BE2C (cell line): ENCODE measurements at places on chromosomes 11 and 22.

- DNase-seq: no peak
Measured at GRCh38 chr11:86214710-86215109, 29.8 kb upstream of the EED start.

DNA sequence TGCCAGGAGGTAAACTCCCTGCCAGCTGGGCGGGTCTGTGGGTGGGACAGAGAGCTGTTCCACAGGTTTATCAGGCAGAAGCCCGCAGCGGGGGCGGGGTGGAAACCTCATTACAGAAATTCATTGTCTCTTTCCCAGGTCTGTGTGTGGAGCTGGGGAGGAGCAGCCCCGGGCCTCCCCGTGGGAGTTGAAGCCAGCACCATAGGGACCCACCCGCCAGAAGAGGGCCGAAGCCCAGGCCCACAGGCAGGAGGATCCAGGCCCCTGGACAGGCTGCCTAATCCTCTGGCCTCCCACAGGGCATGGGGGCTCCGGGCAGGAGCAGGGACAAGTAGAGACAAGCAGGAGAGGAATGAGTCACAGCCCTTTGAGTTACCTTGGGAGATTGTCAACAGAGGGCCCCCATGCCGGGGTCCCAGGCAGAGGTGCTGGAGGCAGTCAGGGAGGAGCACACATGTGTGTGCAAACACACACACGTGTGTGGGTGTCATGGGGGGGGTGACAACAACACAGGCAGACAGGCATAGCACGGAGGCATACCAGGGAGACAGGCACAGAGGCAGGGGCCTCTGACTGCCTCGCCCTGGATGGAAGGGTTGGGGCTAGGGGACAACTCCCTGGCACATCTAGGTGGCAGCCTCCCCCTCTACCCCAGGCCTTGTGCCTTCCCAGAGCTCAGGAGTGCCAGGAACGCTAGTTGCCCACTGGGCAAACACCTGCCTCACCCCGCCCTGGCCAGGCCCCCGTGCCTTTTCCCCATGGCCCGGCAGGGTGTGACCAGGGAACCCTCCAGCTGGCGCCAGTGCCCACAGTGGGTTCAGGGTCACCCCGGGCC lies 1.4 kb downstream of the CDC42BPG start:
- DNase-seq: no peak

- no peak for DNase-seq
Measured at GRCh38 chr11:68167474-68167873, 45.6 kb downstream of the KMT5B start.

- no peak for DNase-seq
Measured at GRCh38 chr22:38734421-38735100, 21.2 kb downstream of the SUN2 start.

DNA sequence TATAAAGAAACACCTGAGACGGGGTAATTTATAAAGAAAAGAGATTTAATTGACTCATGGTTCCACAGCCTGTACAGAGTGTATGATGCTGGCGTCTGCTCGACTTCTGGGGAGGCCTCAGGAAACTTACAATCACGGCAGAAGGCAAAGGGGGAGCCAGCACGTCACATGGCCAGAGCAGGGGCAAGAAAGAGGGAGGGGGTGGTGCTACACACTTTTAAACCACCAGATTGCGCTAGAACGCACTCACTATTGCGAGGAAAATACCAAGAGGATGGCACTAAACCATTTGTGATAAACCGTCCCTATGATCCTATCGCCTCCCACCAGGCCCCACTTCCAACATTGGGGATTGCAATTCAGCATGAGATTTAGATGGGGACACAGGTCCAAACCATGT lies 79.7 kb upstream of the CARD18 start:
- peak; percentile 14 for DNase-seq

- DNase-seq: no peak
Measured at GRCh38 chr11:34198523-34198922, 93.1 kb downstream of the NAT10 start.

- DNase-seq: no peak
Measured at GRCh38 chr11:116773203-116774097, 663 bp upstream of the BUD13 start.

- DNase-seq: no peak
Measured at GRCh38 chr22:46764140-46764680, 1.8 kb downstream of the TBC1D22A start.

GRCh38 chr22:44256556-44257485 lies 55.9 kb downstream of the SHISAL1 start:
- DNase-seq: no peak

DNA sequence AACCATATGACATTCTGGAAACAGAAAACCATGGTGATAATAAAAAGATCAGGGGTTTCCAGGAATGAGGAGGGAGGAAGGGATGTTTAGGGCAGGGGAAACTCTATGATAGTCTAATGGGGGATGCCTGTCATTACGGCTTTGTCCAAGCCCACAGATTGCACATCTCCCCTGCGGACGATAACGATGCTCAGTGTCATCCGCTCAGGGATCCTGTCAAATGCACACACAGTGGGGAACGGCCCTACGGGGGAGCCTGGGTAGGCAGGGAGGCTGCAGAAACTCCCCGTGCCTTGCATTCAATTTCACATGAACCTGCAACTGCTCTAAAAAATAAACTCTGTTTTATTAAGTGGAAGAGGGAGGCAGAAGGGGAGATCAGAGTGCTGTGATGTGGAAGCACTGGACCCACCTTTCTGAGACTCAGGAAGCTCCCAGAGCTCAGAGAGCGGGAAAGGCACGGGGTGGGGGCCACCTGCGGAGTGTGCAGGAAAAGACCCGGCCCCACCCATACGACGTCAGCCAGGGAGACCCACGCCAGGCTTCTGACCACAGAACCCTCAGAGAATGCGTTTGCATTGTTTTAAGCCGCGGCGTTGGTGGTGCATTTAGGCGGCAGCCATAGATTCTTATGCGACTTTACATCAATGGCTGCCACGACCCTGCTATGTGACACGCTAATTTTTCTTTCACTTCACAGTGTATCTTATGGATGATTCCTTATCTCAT lies 543.5 kb downstream of the BRD1 start:
- DNase-seq: no peak

DNA sequence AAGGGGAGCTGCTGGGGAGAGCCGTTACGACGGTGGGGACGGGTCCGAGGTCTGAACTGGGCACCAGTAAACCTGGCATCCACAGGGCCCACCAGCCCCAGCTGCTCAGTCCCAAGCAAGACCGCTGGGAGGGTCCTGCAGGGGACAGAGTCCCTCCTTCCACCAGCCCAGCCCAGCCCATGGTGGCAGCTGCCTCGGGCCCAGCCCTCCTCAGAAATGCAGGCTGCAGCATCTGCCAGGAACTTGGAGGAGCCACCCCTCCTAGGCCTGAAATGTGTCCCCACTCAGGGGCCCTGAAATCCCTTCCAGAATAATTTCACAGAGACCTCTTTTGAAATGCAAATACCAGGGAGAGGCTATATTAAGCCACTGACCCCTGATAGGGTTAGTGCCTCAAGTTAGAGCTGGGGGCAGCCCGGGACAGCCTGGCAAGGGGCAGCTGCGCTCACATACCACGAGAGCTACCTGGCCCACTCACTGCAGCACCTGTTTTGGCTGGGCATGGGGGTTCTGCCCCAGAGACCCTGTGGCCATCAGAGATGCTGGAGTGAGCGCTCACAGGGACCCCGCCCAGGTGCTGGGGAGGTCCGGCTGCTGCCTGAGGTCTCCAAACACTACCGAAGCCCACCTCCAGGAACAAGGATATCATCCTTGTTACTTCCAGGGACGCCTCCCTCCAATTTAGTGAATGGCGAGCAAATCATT lies 53.1 kb downstream of the CELSR1 start:
- DNase-seq: no peak

- DNase-seq: peak; percentile 33
Measured at GRCh38 chr11:68855205-68855981, 13.7 kb upstream of the CPT1A start.

DNA sequence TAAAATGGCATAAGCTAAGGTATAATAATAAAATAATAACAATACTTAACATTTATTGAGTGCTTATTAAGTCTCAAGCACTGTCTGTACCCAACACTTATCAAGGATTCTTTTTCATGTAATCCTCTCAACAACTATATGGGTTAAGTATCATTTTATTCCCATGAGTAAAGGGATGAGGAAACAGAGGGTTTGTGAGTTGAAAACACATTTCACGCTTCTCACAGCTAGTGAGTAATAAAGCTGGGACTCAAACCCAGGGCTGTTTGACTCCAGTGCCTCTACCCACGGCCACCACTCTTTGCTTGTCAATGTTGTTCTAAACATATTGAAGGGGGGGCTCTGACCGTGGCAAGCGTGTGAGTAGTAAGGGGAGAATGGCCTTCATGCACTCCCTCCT lies 8.7 kb downstream of the CD3E start:
- DNase-seq: no peak

DNA sequence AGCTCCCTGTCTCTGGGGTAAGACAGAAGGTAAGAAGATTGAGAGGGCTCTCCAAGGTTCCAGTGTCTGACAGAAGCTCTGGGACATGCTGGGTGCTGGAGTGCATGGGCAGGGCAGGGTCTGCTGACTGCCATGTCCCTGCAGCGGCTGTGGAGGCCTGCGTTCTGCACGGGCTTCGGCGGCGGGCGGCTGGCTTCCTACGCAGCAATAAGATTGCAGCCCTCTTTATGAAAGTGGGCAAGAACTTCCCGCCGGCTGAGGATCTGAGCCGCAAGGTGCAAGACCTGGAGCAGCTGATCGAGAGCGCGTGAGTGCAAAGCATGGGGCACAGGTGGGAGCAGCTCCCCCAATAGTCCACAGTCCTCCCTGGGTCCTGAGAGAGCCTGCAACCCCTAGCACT lies 41.5 kb downstream of the SGSM1 start:
- DNase-seq: no peak

GRCh38 chr11:121936370-121936769 lies 179.6 kb downstream of the BLID start:
- no peak for DNase-seq

GRCh38 chr11:113724778-113725177 lies 18.7 kb upstream of the TMPRSS5 start:
- DNase-seq: no peak

DNA sequence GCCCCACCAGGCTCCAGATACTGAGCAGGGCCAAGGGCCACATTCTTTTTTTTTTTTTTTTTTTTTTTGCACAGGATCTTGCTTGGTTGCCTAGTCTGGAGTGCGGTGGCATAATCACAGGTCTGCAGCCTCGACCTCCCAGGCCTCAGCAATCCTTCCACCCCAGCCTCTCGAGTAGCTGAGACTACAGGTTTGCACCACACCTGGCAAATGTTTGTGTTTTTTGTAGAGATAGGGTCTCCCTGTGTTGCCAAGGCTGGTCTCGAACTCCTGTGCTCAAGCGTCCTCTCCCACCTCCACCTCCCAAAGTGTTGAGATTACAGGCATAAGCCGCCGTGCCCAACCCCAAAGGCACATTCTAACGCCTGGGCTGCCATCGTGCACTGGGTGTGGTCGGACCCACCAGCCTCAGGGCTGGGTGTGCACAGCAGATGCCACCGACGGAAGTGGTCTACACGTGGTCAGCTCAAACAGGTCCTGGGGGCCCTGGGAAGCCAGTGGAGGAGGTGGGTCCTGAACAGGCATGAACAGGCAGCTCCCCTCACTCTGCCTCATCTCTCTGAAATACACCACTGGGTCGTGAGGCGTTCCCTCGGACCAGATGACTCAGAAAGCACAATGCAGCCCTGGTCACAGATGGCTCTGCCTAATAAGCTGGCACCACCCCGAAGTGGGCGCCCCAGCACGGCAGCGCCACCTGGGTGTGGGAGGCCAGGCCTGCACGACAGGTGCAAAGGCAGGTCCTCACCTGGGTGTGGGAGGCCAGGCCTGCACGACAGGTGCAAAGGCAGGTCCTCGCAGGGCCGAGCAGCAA lies 5.1 kb upstream of the B4GALNT4 start:
- peak; percentile 24 for DNase-seq

DNA sequence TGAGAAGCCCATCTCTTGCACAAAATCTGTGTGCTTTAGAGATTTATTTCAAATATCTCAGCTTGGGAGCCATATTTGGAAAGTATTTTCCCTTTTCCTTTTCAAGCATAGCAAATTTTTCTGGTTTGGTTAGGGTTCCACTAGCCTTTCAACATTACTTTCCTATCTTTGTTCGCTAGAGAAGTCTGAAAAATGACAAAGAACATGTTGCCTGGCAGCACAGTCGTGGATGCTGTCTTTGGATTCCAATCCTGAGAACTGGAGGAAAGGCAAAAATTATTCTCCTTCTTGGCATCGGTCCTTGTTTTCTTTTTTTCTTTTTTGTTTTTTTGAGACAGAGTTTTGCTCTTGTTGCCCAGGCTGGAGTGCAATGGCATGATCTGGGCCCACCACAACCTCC lies 6.9 kb upstream of the MTCH2 start:
- no peak for DNase-seq

- no peak for DNase-seq
Measured at GRCh38 chr11:65563601-65564000, 5.4 kb upstream of the LTBP3 start.

DNA sequence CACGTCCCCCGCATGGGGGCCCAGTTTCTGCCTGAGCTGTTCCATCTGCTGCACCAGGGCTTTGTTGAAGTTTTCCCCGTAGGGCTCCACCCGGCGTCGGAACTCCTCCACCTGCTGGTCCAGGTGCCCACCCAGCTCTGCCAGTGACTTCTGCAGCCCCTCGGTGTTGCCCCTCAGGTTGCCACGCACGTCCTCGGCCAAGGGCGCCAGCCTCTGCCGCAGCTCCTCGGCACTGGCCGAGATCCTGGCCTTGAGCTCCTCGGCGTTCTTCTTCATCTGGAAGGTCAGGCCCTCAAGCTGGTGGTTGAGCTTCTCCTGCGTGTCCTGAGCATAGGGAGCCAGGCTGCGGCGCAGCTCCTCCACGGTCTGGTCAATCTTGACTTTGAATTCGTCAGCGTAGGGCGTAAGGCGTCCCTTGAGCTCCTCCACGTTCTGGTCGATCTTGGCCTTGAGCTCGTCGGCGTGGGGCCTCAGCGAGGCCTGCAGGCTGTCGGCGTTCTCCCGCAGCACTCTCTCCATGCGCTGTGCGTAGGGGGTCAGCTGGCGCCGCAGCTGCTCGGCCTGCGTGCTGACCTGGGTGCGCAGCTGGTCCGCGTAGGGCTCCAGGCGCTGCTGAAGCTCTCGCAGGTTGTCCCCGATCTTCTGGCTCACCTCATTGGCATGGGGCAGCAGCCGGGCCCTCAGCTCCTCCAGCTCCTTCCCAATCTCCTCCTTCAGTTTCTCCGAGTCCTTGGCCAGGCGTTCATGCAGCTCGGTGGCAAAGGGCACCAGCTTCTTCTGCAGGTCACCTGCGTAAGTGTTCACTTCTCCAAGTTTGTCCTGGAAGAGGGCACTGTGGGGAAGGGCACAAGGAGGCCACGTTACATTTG lies 1.8 kb downstream of the APOA4 start:
- DNase-seq: no peak

- DNase-seq: no peak
Measured at GRCh38 chr11:20055312-20055711, 105.0 kb downstream of the DBX1 start.

GRCh38 chr22:30044369-30044768 lies 35.9 kb upstream of the HORMAD2 start:
- DNase-seq: peak; percentile 46

DNA sequence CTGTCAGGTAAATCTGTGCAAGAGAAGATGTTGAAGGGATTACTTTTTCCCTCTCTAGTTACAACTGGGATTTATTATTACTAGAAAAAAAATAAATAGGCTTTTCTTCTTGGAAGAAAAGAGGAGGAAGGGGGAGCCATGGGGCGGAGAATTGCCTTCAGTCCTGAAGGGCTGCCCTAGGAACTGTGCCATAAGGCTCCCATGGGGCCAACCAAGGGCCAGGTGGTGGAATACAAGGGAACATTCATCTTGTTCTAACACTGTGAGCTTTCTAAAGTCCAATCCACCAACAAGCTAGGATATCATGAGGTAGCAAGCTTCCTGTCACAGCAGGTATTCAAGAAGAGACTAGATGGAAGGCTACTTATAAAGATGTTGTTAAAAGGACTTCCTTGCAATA lies 24.8 kb upstream of the NRIP3 start:
- DNase-seq: no peak
